Hair follicular keratinocyte (primary cell): ENCODE measurements at places on chromosomes 1 and 21. TPM values are rescaled to one million over a fixed set of nuclear protein-coding genes. Genes with fewer than 3 reads are reported as not detected.

Gene TSACC
- total RNA-seq = 0.86 TPM in 1 of 2 replicates, not detected in the other

Gene UBL4B
- total RNA-seq = not detected in 2 replicates

Gene TACSTD2
- total RNA-seq = 45.0 and 54.6 TPM in 2 replicates

Gene ARHGAP30
- not detected in 2 replicates for total RNA-seq

Gene OLIG2
- not detected in 2 replicates for total RNA-seq

Gene GNG12
- total RNA-seq = 104 and 108 TPM in 2 replicates

Gene GIPC2
- total RNA-seq = 1.9 and 3.0 TPM in 2 replicates

Gene CRABP2
- total RNA-seq = 7.6 and 15.5 TPM in 2 replicates

Gene CTH
- 9.0 and 9.4 TPM in 2 replicates for total RNA-seq

Gene LCE6A
- not detected in 2 replicates for total RNA-seq

Gene PRAMEF27
- total RNA-seq = not detected in 2 replicates

Gene AHCTF1
- 19.0 and 21.3 TPM in 2 replicates for total RNA-seq

Gene EFNA1
- 22.1 and 25.9 TPM in 2 replicates for total RNA-seq

Gene AXDND1
- not detected in 2 replicates for total RNA-seq
